Stimulated activated CD8-positive, alpha-beta memory T cell treated with anti-CD3 and anti-CD28 coated beads, Interleukin-7, amount 100 ng/mL, for 24 hours (primary cell): ENCODE measurements at places on chromosomes 11 and 22.

DNA sequence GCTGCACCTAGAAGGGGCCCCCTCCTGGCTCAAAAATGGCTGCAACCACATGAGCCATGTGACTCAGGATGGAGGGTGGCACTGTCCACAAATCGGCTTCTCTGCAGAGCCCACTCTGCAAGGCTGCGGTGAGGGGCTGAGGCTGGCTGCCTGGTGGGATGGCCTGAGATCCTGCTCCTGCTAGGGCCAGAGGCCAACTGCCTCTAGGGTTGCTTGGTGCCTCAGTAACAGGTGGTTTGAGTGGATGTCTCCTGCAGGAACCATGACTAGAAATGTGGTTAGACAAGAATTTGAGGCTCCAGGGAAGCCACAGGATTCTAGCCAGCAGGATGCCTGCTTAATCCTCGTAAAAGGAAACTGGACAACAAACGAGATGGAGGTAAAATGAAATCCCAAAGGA is 17.1 kb downstream of the PATZ1 start:
- no peak for DNase-seq

- no peak for DNase-seq
These were observed 119.4 kb upstream of the CLPB start for GRCh38 chr11:72553706-72554105.

GRCh38 chr11:5737670-5738392 is 1.6 kb downstream of the OR56B1 start:
- DNase-seq, result no peak

- DNase-seq, result no peak
These were observed 13.2 kb downstream of the HSD17B12 start for GRCh38 chr11:43693731-43694130.

DNA sequence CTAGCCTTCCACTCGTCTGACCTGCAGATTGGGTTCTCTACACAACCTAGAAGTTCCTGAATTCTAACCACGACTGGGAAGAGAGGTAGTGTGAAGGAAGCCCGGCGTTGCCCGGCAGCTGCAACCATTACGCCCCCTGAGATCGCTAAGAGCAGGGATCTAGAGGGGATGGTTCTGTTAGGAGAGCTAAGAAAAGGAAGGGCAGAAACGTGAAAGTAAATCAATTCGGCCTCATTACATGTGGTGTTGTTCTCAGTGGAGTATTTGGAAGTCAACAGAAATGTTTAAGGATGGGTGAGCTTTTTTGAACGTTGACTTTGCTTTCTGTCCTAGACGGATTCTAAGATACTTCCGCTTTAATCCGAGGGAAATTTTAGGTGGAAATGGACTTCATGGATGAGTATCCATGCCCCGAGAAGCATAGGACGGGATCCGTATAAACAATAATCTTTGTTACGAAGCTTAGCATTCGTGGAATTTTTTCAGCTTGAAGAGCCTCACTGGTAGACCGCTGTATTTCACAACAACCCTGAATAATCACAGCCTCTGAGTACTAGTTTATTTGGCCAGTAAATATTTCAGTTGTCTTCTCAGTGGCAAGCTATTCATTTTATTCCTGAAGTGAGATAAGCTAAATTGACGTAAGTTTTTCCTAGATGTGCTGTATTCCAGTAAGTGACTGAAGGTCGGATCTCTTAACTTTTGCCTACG is 629 bp downstream of the ATP5MG start:
- no peak for DNase-seq

DNA sequence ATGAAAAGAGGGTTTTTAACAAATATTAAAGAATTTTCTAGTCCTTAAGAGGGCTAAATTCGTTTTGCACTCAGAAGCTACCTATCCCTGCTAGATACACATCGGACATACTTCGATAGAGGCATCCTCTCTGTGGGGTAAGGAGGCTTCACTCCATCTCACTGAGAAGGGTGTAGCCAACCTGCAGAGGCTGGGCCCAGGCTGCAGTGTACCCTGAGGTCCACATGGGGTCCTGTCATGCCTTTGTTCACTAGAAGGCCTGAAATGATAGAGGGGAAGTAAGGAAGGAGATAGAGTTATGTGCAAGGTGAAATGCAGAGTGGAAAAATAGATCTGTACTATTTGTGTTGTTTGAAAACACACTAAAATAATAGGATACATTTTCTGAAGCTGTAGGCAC is 45.6 kb downstream of the IGSF9B start:
- no peak for DNase-seq

DNA sequence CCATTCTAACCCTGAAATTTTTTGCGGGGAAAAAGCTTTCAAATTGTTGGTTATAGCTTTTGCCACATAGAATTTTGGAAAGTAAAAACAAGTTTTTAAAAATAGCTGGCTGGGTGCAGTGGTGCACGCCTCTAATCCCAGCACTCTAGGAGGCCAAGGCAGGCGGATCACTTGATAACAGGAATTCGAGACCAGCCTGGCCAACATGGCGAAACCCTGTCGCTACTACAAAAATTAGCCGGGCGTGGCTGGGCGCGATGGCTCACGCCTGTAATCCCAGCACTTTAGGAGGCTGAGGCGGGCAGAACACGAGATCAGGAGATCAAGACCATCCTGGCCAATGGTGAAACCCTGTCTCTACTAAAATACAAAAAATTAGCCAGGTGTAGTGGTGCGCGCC is 54.9 kb downstream of the TNRC6B start:
- no peak for DNase-seq

DNA sequence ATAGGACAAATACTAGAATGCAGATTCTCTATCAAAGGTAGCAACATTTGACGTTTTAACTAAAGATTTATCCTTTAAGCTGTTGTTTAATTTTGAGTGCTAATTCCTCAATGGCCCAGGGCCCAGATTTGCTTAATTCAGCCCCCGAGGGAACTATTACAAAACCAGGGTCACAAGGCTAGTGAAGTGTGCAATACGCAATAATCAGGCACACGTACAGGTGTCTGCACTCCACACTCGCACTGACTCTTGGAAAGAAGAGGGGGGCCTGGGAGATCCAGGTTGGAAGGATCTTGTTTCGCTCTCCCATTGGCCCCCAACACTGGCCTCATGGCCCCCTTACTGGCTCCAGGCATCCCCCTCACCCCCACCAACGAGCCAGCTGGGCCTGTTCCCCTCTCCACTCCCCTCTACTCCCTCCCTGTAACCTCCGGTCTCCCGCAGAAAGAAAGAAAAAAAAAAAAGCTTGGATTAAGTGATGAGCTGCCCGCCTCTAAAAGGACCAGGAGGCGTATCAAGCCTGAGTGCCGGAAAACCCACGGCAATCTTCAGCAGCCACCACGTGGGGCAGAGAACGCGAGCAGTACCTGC is 2.2 kb upstream of the KIRREL3 start:
- DNase-seq, result no peak

DNA sequence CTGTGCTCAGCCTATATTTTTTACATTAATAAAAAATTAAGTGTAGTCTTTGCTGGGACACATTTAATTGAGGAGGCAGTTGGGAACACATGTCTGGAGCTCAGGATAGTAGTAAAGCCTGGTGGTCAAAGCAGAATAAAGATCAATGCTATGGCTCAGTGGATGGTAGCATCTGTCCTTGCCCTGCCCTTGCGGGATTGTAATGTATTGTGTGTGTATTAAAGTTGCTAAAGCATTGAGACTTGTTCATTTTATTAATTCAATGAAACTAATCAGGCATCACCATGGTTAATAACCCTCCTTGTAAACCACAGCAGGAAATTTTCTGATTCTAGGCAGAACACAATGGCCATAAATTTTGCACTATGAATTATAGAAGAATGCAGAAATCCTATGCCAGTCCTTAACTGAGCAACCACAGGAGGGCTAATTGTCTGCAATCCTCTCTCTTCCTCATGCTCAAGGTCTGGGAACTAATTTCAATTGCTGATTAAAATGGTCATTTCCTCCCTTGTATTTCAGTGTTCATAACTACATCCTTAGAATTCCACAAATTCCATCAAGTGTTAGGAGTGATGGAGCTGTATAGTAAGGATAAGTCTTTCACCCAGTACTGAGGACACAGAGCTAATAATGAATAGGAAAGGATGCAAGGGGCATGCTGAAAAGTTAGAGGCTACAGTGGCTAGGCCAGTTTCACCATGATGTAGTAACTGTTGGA is 403.2 kb upstream of the DDI1 start:
- no peak for DNase-seq

DNA sequence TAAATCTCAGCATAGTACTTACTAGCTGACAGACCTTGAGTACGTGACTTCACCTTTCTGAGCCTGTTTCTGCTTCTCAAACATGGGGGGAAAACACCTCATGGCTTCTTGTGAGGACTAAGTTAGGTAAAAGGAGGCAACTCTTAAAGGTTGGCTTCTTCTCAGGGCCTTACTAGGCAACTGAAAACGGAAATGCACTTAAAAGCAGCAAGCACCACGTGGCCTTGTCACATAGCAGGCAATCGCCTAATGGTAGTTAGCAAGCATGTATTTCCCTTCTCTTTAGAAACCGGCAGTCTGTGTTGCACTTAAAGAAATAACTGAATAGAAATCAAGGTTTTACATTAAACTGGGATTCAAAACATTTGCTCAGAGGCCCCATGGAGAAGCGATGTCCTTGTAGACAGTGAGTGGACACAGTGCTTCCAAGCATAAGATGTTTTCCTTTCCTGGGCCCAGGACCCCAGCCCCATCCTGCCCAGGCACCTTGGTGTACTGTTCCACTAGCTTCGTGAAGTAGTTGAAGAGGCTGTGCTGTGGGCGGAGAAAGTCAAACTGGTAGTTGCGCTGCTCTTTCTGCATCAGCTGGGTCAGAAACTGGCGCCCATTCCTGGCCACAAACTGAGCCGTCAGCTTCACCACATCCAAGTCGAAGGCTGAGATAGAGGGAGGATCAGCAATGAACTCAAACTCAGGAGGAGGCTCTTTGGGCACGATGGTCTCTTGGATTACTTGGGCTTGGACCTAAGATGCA is 12.1 kb downstream of the SF3A1 start:
- no peak for DNase-seq

DNA sequence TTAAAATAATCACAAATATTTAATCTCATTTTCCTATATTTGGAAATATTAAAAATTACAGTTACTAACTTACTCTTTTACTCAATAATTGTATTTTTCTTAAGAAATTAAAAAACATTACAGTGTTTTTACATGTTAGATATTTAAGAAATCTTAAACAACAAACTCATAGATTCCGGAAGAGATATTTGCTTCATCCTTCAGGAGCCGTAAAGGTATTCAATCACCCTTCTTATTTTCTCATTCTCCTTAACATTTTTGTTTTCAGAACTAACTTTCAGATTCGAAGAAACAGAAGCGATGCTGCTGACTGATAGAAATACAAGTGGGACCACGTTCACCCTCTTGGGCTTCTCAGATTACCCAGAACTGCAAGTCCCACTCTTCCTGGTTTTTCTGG is at the start of gene OR5D18:
Gene OR5D18, plus strand, starts transcription at position 301 of the 400 bp plus-strand sequence. Its CDS starts 0 bp downstream, at position 301.
- DNase-seq, result no peak

GRCh38 chr11:103602840-103603239 is 433.6 kb upstream of the DDI1 start:
- no peak for DNase-seq

DNA sequence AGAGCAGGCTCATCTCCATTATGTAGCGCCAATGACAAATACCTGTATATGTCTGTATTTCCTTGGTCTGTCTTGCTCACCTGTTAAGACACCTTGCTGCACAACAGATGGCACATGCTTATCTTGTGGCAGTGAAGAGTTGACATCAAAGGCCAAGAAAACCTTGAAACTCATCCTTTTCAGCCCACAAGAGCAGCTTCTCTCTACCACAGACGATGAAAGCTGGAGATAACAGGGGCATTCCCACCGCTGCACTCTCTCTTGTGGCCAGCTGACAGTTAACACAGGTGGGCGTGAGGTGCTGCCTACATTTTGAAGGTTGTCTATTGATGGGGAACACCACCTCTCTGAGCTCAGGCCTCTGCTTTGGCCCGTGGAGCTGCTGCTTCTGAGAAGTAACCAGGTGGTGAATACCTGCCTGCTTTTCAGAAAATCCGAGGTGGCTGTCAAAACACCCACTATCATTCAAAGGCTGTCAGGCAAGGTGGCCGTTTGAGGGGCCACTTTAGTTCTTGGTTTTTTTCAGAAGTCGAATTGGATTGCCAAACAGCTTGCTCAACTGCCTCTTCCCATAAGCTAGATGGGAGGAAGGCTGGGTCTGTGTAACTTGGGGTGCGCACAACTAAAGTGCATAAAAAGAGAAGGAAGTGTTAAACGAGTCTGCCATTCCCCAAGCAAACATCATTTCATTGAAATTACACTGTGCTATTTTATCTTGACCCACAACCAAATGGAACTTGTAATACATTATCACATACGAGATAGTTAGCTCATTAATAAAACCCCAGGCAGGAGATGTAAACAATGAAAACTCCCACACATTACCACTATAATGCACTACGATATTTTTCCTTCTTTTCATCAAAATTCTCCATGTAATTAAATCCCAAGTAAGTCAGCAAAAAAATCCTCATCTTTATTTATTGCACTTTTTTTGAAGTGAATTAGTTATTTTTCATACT is 87.1 kb upstream of the RAG2 start:
- no peak for DNase-seq

DNA sequence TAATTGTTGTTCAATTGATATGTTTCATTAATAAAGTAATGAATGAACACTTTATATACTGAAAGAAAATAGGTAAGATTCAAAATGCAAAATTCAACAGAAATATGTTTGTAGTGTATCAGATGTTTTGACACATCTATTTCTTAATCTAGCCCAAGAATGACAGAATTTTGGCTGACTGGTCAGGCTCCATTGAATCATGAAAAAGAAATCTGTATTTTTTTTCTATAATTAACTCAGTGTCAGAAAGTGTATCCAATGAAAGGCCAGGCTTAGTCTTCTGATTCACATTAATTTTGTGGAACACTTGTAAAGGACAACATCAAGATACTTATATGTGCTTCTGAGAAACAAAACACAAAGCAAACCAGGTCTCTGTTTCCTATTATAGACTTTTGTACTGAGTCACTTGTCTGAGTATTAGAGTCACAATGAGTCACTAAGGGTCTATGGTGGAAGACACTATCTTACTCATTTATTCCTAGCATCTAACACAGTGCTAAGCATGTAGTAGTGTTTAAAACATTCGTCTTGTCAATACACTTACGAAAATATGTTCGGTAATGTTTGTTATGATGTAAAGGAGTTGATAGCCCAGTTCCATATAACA is 297.7 kb upstream of the CCDC90B start:
- DNase-seq, result no peak

- DNase-seq, result no peak
These were observed 392.2 kb upstream of the ANO3 start for GRCh38 chr11:25939691-25940090.
